ENCODE measurements at places on chromosomes 6 and 20. TPM values are rescaled to one million over a fixed set of nuclear protein-coding genes. Genes with fewer than 3 reads are reported as not detected.

- no peak for DNase-seq
Observed at GRCh38 chr6:103707596-103708325, 1152.0 kb downstream of the HACE1 start.

CLPSL2 gene
- not detected for total RNA-seq

HLA-DMB gene
- 1.8 TPM for total RNA-seq

DNA sequence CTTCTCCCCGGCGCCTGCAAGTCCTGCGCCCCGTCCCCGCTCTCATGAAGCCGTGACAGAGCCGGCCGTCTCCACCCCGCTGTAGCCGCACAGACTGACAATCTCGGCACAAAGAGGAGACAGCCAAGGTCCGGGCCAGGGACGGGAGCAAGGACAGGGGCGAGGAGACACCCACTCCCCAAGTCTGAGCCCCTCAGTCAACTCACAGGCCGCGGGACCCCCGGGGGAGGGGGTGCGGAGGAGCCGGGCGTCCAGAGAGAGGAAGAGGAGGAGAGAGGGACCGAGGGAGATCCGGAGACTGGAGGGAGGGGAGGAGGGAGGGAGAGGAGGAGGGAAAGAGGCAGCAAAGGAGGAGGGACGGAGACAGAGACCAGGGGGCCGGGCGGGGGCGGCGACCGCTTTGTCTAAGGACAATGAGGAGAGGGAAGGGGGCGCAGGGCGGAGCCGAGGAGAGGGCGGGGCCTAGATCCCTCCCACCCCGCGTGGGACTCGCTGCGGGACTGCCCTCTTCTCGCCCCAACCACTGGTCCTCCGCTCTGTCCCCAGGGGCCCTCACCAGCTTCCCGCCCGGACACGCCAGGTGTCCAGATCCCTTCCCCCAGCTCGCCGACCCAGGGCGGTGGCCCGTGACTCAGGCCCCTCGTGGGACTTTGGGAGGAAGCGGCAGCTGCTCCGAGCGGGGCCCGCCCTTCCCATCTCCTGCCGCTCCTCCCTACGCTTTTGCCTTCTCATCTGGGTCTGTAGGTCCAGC lies 638 bp upstream of the PPP1R18 start:
- no peak for DNase-seq

GRCh38 chr6:153208706-153209105 lies 77.6 kb upstream of the RGS17 start:
- no peak for DNase-seq

NKX2-4 gene
- total RNA-seq: not detected

DNA sequence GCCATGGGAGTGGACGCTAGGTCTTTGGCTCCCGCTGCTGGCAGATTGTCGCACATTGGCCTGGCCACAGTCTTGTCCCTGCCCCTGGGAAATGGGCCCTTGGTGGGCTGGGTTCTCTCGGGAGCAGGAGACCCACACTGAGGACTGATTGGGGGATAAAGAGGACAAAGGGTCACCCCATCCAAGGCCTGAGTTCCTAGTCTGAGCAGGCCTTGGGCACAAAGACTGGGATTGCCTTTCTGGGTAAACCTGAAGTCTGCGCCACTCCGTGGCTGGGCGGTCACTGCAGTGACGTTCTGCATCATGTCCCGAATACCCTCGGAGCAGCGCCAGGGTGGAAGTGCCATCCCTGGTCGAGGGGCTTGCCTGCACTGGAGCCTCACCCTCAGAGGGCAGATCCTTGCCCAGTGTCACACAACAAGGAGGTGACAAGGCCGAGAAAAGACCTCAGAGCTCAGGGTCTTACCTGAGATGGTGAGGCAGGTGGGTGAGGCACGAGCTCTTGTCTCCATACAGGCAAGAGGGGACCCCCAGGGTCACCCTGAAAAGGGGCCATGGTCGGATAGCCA lies 36.1 kb upstream of the ZBP1 start:
- DNase-seq: no peak

KIAA1755 gene
- 6.0 TPM for total RNA-seq

DNA sequence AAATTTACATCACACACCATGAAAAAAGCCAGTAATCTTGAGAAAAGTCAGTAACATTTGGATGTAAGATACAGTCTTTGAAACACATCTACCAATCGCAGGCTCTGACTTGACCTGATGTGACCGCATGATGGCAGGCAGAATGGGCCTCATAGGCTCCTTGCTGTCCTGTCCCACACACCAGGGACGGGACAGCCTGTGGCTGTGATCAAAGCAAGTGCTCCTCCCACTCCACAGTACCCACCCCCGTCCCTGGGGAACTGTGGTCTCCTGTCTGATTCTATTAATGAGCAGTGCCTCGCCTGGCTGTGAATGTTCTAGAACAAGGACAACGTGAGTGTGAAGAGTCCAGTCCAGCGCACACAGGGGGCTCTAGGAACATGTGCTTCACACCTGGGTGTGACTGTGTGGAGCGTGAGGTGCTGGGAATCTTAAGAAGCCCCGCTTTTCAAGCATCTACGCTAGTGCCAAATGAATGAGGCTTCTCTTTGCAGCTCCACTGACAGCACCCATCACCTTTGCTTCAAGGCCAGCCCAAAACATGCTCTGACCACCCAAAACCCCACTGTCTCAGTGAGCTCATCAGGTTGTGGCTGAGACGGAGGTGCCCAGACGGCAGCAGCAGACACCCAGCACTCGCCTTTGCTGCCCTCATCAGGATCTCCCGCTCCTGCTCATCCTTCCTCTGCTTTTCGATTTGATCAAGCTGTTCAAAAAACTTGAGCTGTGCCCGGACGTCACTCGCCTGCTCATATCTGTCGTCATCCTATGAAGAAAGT lies 67.1 kb downstream of the TAF4 start:
- DNase-seq: no peak

GRCh38 chr20:20215976-20216727 lies 151.8 kb upstream of the INSM1 start:
- DNase-seq: no peak

HLA-DRA gene
- total RNA-seq: 0.41 TPM

- DNase-seq: no peak
Observed at GRCh38 chr6:170564936-170565530, 10.9 kb downstream of the TBP start.

GRCh38 chr6:137762168-137763090 lies 104.6 kb upstream of the TNFAIP3 start:
- no peak for DNase-seq

- DNase-seq: no peak
Observed at GRCh38 chr6:108677357-108677756, 116.6 kb downstream of the FOXO3 start.

DNA sequence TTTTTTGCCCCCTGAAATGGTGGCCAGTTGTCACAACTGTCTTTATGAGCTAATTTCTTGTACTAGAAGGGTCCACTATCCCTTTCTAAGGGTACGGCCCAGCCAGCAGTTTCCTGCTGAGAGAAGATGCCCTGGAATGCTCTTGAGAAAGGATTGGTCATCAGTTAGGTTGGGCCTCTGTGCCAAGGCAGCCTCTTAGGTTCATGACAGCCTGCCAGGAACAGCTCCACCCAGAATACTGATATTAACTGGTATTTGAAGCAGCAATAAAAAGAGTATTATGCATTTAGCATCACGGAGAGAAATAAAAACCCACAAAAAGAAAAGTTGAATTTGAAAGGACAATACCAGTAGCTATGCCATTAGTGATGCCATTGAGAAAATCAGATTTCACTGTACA lies 9.0 kb upstream of the HINT3 start:
- DNase-seq: no peak

DNA sequence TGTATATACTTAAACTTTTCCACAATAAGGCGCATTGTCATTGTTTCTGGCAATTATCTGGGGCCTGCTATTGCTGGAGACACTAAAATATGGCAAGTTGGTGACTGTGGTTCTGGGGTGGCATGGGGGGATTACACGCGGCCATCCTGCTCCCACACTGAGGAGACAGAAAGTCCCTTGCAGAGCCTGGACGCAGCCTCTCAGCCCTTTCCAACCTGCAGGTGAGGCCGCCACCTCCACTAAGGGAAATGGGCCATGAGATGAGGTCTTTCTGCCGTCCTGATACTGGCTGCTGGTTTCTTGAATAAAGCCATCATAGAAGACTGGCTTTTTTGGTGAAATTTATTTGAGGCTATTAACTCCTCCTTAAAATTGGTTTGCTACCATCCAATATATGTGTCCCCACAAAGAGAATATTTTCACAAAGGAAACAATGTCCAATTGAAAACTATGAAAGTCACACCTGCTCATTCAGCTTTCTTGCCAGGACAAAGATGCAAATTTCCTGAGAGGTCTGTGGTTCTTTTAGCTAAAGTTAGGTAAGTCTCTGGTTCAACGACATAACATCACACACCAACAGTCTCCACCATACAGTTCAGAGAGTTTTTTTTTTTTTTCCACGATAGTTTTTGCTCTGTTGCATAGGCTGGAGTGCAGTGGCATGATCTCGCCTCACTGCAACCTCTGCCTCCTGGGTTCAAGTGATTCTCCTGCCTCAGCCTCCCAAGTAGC lies 13.0 kb downstream of the TXNDC5 start:
- no peak for DNase-seq

DNA sequence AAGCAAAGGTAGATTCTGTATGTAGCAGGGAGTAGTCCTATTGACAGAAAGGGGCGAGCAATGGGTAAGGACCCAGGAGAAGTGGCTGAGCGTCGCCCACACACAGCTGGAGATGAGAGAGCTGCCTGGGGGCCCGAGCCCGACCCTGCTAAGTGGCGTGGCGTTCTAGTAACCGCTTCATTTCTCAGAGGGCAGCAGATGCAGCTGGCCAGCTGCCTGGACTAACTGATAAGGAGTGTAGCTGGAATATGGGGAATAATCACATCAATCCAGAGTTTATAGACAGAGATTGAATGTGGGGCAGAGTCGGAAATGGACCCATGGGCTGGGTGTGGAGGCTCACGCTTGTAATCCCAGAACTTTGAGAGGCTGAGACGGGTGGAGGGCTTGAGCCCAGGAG lies 64.4 kb downstream of the EZR start:
- no peak for DNase-seq

- no peak for DNase-seq
Observed at GRCh38 chr20:64105846-64106434, 1.4 kb downstream of the NPBWR2 start.

MTFR2 gene
- 6.4 TPM for total RNA-seq

- DNase-seq: no peak
Observed at GRCh38 chr6:158255989-158256601, 56.2 kb upstream of the TULP4 start.

GRCh38 chr20:12949429-12949980 lies 59.3 kb upstream of the SPTLC3 start:
- DNase-seq: no peak

Data from glomerular endothelial cell (primary cell).